ENCODE measurements at places on chromosomes 2 and 18.

DNA sequence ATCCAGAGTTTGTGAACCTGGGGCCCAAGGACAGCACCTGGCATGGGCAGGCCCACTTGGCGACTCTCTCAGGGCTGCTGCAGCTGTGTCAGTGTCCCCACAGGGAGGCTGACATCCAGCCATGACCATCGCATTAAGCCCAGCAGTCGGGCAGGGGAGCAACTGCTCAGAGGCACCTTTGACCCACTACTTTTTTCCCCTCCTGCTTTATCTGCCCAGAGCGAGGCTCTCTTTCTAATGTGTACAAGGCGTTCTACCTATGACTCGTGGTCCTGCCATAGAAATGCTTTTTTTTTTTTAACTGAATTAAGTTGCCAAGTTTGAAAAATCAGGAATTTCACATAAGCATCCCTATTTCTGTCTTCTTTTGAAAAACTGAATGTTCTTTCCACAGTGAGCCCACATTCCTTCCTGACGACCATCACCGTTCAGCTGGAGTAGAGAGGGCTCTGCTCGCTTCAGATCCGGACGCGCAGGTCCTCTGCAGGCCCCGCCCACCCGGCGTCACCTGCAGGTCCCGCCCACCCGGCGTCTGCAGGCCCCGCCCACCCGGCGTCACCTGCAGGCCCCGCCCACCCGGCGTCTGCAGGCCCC is 403 bp upstream of the CLUL1 start:
- DNase-seq = no peak

DNA sequence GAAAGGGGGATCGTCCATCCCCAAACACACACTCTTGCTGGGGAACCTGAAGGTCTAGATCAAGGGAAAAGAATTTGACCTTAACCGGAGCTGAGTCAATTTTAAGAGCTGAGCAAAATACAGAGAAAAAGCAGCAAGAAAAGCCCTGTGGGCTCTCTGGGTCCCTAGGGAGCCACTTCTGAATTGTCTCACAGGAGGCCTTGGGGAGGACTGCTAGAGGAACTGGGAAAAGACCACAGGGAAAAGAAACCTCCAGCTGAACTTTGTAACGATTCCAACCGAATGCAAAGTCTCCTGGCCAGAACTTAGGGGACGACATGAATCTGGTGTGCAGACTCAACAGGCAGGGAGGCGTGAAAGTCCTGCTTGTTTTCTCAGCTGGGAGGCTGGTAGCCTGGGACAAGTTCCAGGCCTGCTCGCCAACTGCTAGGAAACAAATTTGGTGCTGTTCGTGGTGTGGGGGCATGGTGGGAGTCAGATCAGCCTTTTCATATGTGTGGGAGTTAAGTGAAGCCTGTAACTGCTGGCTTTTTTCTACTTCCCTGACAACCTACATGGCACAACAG is 644.6 kb upstream of the CNTNAP5 start:
- no peak for DNase-seq

DNA sequence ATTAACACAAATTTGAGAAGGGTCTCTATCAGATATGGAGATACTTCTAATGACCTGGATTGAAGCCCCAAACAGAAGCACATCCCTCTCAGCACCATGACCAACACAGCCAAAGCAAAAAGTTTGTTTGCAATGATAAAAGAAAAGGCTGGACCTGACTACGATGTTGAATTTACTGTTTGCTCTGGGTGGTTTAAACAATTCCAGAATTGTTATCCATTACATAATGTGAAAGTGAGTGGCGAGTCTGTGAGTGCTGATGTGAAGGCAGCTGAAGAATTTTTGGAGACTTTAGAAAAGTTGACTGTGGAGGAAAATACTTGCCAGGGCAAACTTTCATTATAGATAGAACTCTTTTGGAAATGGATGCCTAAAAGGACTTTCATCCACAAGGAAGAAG is 17.4 kb upstream of the DLX2 start:
- DNase-seq = no peak

DNA sequence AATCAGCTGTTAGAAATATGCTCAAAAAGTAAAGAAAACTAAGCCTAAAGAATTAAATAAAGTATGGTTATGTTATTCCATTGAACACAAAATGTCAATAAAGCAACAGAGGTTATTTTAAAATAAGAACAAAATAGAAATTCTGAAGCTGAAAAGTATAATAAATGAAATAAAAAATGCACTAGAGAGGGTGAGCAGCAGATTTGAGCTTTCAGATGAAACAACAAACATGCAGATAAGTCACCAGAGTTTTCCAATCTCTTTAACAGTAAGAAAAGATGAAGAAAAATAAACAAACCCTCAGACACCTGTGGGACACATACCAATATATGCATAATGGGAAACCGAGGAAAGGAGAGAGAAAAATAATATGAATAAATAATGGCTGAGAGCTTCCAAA is 70.3 kb upstream of the SLC9A2 start:
- DNase-seq = no peak

DNA sequence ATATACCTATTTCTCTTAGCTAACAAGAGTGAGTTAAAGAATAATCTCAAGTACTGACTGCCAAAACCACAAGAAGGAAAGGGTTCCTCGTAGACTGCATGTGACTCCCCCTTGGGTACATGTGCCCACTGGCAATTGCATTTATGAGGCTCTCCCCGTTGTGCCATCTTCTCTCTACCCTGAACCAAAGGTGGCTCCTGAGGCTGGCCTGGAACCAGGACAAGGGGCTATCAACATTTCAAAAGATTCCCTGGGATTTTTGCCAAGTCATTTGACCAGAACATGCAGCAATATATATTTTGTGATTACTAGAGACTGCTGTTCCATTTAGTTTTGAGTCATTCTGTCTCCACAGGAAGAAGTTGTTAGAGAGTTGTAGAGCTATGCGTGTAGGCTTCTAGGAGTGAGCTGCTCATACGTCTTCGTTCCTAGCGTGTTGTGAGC is 45.8 kb downstream of the LAMA3 start:
- no peak for DNase-seq

DNA sequence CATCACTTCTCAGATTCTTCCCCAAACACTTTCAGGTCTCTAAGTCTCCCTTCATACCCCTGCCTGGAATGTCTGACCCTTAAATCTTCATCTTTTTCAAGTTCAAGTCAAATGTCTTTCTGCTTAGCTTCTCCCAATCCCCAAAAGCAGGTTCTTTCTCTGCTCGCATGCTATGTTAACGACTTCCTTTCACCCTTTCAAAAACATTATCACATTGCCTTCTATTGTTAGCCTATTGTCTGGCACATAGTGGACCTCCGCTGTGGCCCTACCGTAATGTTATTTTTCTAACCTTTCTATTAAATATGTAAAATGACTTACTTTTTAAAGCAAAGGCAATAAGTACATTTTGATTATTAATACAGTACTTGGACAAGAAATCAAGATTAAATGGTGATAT is 2.2 kb downstream of the CDKL4 start:
- no peak for DNase-seq

- DNase-seq = no peak
Measured at GRCh38 chr2:133400411-133400810, 167.9 kb downstream of the NCKAP5 start.

DNA sequence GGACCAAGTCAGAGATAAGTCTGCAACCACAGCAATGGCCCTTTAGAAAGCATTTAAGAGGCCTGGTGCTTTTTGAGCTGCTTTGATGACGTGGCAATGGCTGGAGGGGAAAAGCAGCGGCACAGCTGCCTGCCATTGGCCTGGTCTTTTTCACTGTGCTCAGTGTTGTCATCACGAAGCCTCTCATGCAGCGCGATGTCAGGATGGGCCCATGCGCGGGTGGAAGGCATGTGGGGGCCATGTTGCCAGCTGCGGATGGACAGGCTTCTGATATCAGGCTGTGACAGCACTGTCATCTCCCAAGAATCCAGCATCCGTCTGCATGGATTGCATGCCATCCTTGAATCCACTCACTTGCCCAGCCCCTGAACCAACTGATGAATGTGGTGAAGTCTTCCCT is 204.5 kb downstream of the ACKR3 start:
- no peak for DNase-seq

DNA sequence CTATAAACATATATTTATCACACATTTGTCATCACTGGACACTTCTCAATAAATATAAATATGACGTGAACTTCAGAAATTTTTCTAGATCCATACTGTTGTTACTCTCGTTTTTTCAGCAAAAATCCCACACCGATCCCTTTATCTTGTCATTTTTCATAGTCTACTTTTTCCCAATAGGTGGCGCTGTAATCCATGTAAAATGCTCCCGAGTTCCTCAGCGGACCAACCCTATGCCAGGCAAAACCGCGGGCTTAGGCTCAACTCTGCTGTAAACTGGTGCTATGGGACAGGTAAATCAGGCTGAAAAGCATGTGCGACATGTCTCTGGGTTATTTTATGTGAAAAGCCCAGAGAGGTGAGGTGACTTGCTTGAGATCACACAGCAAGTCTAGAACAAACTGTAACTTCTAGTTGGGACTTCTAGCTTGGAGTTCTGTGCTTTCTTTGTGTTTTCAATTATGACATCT is 104.0 kb downstream of the COBLL1 start:
- peak; percentile 15 for DNase-seq

GRCh38 chr18:76764291-76764901 is 58.0 kb upstream of the ZNF236 start:
- no peak for DNase-seq

GRCh38 chr2:63118821-63119220 is 68.2 kb downstream of the OTX1 start:
- DNase-seq = no peak

- no peak for DNase-seq
Measured at GRCh38 chr2:115549611-115550130, 1107.2 kb downstream of the DPP10 start.

- DNase-seq = no peak
Measured at GRCh38 chr18:59911600-59911999, 11.8 kb downstream of the PMAIP1 start.

GRCh38 chr2:58540681-58541080 is 299.6 kb upstream of the FANCL start:
- no peak for DNase-seq

GRCh38 chr2:26457695-26458364 is 20.1 kb downstream of the OTOF start:
- DNase-seq = no peak

GRCh38 chr2:238498691-238499295 is 72.1 kb downstream of the ASB1 start:
- no peak for DNase-seq

DNA sequence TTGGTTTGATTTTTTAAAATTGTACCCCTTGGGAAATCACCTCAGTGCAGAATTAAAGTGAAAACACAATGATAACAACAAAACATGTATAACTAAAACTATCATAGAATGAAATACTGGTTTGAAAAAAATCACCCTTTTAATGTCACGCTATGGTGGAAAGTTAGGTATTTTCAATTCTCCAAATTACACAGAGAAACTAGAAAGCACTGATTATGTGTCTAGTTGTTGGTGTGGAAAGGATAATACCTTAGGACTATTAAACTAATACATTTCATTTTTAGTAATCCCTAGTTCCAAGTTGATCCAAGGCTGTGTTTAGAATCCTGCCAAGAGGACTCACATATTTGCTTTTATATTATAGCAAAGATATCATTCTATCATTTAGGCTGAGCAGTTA is 71.2 kb downstream of the NUP35 start:
- DNase-seq = no peak

DNA sequence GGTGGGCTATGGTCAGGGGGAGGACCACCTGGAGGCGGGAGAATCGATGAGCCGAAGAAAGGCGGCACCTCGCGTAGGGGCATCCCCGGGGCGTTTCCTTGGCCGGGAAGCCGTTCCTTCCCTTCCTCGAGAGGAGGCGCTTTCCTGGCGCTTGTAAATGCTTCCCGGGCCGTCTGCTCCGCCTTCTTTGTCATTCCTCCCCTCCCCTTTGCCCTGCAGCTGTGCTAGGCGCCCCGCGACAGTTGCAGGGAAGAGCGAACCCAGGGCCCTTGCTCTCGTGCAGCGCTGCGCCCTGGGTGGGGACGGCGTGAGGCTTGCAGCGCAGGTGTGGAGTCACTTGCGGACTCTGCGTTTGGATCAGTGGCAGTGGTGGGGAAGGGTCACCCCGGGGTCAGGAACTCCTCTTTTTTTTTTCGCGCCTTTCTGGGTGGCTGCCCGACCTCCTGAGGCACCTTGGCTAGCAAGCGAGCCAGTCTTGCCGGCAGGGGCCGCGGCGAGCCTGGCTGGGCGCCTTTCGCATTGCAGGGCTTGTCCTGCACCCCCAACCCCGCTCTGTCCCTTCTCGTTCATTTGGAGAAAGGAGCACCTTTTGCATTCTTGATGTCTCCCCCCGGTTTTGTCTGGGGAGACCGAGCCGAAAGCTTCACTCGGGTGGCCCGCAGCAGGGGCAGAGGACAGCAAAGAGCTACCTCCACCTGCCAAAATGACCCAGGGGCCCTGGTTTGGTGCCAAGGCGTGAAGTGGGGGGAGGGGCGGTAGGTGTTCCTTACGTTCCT is 858 bp downstream of the KCNS3 start:
- no peak for DNase-seq

DNA sequence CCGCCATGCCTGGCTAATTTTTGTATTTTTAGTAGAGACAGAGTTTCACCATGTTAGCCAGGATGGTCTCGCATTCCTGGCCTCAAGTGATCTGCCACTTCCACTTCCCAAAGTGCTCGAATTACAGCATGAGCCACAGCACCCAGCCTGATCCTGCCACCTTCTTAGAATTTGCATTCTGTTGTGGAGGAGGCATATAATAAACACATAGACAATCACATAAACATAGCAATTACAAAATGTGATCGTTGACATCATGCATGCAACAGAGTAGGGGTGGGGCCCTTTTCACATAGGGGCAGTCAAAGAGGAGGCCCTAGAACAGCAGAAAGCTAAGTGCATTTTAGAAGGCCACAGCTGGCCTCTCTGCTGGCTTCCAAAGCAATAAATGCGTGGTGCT is 39.9 kb upstream of the TSPYL6 start:
- no peak for DNase-seq

DNA sequence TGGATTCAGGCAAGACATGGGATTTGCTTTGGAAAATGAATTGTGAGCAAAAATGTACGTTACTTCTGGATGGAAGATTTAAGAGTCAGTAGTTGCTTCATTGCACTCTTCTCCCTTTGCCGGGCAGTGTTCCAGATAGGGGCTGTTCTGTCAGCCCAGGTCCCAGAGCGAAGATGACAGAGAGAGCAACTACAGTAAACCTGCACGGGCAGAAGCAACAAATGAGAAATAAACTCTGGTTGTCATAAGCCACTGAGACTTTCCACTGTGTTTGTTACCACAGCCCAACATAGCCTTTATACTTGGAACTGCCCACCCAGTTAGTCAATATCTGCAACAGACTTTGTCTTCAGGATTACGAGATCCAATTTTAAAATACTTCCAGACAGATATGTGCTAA is 83.3 kb downstream of the CACNB4 start:
- DNase-seq = no peak

DNA sequence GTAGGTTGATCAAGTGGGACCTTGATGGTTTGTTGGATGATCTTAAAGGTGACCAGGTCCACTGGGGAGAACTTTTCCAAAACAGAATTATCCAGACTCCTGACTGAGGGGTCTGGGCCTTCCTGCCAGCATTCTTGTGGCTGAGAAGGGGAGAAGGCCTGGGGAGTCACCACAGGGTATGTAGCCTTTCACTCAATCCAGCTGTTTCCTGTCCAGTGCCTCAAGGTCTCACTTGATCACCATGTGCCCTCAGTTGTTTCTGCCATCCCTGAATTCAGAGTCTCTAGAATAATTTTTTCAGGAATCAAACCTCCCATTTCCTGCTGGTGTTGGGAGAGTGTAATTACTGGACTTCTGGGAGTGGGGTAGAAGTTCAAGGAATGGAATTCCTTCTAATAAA is 54.4 kb upstream of the TANC1 start:
- DNase-seq = no peak

GRCh38 chr2:96236882-96237281 is 28.3 kb upstream of the STARD7 start:
- no peak for DNase-seq

- DNase-seq = peak; percentile 11
Measured at GRCh38 chr18:11553098-11553940, 56.1 kb upstream of the SLC35G4 start.

- no peak for DNase-seq
Measured at GRCh38 chr2:190090148-190090547, 27.6 kb upstream of the MSTN start.
